ENCODE measurements at places on chromosomes 1 and 21.

- DNase-seq: no peak
Observed at GRCh38 chr1:212270564-212270963, 14.6 kb upstream of the PPP2R5A start.

DNA sequence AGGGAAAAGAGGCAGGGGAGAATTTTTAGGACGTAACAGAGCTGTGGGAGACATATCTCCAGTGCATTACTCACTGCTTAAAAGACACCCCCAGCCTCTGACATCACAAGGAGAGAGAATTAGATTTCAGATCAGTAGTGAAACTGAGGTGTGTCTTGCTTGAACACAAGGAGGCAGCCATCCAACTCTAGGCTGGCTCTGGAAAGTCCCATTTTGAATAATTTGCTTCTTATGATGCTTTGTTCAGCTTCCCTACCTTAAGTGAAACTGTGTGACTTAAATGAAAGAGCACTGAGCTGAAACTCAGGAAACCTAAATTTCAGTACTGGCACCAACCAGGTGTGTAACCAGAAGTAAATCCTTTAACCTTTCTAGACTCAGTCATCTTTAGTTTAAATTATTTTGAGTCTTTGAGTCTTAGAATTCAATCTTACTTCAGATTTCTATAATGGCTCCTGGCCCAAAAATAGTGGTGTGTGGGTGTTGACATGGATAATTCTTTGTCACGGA, 251.6 kb upstream of the SGIP1 start:
- DNase-seq: no peak

DNA sequence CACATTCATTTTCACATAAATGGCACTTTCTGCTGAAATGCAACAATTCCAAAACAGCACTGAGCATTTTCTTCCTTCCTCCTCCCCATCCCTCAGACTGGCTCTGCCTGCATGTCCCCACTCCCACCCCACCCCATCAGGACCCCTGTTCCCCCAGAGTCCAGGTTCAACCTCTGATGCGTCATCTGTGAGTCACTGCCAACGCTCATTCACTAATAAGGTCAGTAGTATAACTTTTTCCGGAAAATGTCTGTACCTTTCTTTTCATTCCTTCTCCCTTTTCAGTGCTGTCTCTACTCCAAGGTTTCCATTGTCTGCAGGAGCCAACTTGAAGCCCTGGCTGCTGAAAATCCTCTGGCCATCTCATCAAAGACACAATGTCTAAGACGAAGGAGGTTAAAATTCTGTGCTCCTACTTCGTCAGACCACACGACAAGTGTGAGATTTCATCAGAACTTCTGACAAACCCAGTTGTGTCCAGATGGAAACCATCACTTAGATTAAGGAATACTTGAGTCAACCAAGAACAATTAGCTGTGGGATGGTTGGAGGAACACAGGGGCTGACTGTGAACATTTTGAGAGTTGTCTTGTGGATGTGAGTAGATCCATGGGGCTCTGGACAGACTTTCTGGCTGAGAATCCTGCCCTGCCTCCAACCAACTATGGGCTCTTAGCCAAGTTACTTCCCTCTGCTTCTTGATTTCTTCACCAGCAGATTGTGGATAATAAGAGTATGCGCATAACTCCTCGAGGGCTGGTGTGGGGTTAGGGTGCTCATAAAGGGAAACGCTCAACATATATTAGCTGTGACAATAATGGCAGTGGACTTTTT, 35.6 kb upstream of the UTS2 start:
- DNase-seq: no peak

DNA sequence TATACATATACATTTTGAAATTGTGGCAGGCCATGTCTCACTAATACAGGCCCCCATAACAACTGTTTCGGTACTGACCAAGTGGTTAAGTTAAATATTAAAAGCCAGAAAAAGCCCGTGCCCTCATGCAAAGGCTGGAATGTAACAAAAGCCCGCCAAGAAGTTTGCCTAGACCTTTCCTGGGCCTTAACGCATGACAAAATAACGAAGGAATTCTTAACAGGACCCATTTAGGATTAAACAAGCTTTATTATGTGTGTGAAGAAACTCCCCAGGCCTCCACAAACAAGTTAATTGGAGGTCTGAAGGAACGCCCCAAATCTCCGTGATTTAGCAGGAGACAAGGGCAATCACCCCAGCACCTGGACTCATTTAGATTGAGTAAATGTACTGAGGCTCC, 42.4 kb downstream of the TNFSF4 start:
- no peak for DNase-seq

DNA sequence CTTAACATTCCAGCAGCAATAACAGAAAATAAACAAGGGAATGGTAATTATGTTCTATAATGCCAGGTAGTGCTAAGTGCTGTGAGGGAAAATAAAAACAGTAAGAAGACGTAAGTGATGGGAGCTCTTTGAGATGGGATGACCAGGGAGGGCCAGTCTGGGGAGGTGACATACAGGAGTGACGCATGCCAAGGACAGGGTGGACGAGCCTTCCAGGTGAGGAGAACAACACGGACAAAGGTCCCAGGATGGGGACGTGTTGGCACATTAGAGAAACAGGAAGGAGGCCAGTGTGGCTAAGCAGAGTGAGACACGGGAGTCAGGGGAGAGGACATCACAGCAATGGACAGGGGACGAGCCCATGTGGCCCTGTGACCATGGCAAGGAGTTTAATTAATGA, 11.7 kb upstream of the LRRC52 start:
- no peak for DNase-seq

DNA sequence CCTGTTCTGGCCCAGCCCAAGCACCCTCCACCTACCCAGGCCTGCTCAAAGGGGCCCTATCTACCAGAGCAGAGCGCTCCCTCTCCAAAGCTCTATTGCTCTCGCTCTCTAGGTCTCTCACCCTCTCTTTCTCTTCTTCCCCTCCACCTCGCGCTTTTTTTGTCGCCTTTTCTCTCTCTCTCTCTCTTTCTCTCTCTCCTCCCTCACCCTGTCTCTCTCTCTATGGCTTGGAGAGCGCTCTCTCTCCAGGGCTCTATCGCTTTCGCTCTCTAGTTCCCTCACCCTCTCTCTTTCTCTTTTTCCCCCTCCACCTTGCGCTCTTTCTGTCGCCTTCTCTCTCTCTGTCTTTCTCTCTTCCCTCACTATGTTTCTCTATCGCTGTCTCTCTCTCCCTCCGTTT, 3.4 kb upstream of the ZNF678 start:
- DNase-seq: no peak

GRCh38 chr1:5717031-5717682, 275.1 kb downstream of the NPHP4 start:
- DNase-seq: no peak

GRCh38 chr1:905071-905749, 18.5 kb upstream of the SAMD11 start:
- no peak for DNase-seq

DNA sequence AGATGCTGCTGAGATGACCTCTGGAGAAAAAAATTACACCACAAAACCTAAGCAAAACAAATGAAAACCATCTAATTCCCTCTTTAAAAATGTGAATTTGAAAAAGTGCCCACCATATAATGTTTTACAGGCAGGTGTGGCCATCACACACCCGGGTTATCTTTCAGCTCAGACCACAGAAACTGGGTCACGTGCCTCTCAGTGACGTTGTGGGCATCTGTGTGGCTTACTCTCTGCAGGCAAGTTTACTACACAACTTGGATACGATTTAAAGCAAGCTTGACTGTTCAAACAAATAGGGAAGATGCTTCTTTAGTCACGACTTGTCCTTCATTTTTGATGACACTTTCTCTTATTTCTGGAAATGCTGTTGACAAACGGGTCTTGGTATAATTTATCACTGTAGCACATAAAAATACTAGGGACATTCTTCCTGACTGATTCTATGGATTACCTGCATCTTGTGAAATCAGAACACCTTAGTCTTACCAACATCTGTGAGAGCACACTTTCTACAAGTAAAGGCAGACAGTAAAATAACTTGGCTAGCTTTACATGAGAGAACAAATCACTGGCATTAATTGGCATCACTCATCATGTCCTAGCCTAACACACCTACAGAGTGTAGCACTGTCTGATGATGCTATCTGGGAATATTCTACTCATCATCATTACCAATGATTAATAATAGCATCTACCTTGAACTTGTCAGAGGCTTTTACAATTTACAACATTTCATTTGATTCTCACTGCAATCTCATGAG, 89.3 kb upstream of the EDEM3 start:
- no peak for DNase-seq

GRCh38 chr1:159173320-159173719, 1.9 kb downstream of the CADM3 start:
- DNase-seq: no peak

GRCh38 chr1:238129677-238130076, 239.0 kb upstream of the ZP4 start:
- DNase-seq: no peak

GRCh38 chr1:101276818-101277217, 40.0 kb downstream of the S1PR1 start:
- no peak for DNase-seq

GRCh38 chr1:156060937-156061636, at the start of gene RAB25:
TSS of gene RAB25 (plus strand) at chr1:156061160. CDS start at chr1:156061401, 241 bp downstream.
- peak; percentile 42 for DNase-seq

- DNase-seq: no peak
Observed at GRCh38 chr1:217907504-217907903, 276.4 kb downstream of the SPATA17 start.

- peak; percentile 44 for DNase-seq
Observed at GRCh38 chr1:62746086-62746808, 37.7 kb upstream of the ATG4C start.

DNA sequence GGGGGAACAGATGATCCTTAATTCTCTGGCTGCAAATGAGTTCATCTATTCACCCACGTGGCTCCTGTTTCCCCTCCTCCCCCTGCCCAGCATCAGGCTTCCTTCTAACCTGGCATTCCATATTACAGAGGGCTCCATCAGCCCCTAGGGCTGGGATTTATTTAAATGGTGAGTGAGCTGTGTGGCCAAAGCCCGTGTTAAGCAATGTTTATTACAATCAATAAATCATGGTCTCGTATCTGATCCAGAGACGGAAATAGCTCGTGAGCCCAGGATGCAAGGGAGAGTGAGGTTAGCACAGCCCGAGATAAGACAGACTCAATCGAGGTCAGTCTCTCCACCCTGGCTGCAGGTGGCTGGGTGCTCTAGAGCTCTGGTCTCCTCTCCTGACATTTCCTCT, 43.1 kb upstream of the IGSF21 start:
- DNase-seq: no peak

- DNase-seq: no peak
Observed at GRCh38 chr1:28241638-28242241, 5.8 kb downstream of the ATP5IF1 start.

- no peak for DNase-seq
Observed at GRCh38 chr1:184759651-184760050, 5.0 kb upstream of the EDEM3 start.

DNA sequence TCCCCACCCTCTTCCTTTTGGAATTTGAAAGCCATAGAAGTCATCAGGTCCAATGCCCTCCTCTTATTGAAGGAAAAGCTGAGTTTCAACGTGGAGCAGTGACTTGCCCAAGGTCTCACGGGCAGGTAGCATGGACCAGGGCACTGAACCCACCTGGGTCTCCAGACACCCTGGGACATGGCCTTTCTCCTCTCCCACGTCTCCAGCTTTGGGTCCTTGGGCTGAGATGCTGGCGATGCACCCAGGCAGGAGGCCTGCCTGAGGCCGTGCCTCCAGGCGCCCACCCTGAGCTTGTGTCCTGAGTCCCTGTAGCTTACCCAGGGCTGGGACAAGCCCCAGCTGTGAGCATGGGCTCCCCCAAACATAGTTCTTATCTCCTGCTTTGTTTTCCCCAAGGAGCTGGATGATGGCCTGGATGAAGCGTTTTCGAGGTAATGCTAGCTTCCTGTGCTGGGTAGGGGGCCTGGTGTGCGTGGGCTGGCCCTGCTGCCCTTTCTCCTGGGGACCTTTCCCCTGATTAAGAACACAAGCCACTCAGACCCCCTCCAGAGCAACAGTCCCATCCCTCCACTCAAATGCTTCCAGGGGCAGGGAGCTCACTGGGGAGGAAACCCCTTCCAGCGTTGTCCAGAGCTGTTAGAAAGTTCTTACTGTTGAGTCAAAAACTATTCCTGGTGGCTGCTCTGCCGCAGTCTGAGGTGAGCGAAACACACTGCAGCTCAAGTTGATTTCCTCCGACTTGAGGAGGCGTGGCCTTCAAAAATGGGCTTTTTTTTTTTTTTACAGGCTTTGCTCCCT, 21.6 kb downstream of the LDLRAP1 start:
- DNase-seq: no peak
